Suppressor macrophage (primary cell): ENCODE measurements at places on chromosomes 4 and X.

GRCh38 chr4:155707251-155707650 is 40.6 kb downstream of the GUCY1A1 start:
- DNase-seq: no peak

DNA sequence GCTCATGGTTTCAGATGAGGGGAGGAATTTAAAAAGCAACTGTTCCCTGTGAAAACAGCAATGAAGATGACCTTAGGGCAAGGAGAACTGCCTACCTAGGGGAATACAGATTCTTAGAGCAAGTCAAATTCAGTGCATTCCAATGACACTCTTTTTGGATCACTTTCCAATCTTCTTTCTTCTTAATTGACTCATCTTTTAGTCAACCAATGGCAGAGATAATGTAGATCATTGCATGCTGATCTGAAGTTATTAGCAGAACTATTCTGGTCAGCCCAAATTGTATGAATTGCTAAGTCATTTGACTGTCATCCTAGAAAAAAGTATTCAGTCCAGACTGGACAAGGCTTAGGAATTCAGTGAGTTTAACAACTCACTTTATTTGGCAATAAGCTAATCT is 12.6 kb upstream of the NR3C2 start:
- no peak for DNase-seq

GRCh38 chrX:16222151-16222550 is 54.9 kb downstream of the MAGEB17 start:
- DNase-seq: peak; percentile 18

GRCh38 chr4:175176710-175177109 is 258.6 kb downstream of the ADAM29 start:
- no peak for DNase-seq

- no peak for DNase-seq
These were observed 8.0 kb upstream of the CCDC110 start for GRCh38 chr4:185479507-185479971.

GRCh38 chr4:183610613-183611012 is 48.4 kb downstream of the RWDD4 start:
- DNase-seq: no peak

- DNase-seq: no peak
These were observed 651.4 kb downstream of the IQCM start for GRCh38 chr4:149164282-149164681.

GRCh38 chr4:40916880-40917279 is 167.1 kb downstream of the NSUN7 start:
- peak; percentile 62 for DNase-seq
